ENCODE measurements at places on chromosomes 5 and 9.

- no peak for DNase-seq
Observed at GRCh38 chr5:113380807-113381326, 53.9 kb downstream of the TSSK1B start.

DNA sequence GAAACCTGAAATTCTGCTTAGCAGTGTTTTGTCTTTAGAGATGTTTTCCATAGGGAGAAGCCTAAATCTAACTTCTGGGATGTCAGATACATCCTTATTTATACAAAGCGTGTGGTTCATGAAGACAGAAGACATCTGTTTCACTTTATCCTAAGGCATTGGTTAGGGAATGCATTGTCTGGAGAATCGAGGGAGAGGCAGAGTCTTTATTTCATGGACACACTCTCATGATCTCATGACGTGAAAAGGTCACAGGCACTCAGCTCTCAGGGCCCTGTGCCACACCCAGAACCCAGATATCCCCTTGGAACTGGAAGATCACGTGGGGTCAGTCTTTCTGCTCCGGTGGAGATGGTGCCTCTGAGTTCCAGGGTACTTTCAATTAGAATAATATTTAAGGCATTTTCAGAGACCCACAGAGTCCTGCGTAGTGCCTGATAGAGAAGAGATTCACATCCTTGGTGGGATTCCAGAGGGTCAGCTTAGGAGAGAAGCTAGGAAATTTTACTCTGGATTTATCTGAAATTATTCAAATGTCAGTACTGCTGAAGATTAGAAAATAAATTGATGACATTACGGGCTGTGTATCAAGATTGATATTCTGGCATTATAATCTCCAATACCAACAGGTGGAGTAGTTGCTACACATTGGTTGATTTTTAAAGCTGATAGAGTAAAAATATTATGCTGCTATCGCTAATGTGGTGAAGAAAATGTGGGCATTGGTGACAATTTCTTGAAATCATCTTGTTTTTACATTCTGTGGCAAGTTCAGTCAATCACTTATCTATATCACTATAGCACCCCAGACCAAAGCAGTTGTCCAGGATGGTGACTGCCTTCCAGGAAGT, 378.3 kb downstream of the MTRR start:
- no peak for DNase-seq

GRCh38 chr9:129551393-129551973, 69.4 kb downstream of the C9orf50 start:
- DNase-seq = no peak

- peak; percentile 66 for DNase-seq
Observed at GRCh38 chr9:34413231-34413852, 36.6 kb upstream of the MYORG start.

- DNase-seq = no peak
Observed at GRCh38 chr9:117234103-117234502, 180.8 kb downstream of the ASTN2 start.

- DNase-seq = peak; percentile 47
Observed at GRCh38 chr9:75488719-75489110, 400.4 kb downstream of the OSTF1 start.

DNA sequence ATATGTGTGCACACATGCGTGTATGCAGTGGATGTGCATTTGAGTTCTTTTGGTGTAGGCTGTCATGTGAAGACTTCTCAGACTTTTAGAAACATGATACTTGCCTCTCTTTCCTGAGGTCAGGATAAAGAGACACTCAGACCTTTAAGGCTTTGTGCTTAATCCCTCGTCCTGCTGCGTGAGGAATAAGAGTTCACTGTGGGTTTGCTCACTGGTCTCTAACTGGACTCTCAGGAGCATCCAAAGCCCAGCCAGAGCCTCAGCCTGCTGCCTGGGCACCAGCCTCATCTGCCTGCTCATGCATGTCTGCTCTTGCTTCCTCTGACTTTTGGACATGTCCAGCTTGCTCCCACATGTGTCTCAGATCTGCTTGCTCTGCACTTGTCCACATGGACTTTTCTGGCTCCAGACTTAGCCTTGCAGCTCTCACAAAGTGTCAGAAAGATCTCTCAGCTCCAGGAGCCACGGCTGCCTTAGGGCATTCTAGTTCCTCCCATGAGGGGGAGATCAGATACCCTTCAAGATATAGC, 65.1 kb upstream of the ZNF366 start:
- no peak for DNase-seq

DNA sequence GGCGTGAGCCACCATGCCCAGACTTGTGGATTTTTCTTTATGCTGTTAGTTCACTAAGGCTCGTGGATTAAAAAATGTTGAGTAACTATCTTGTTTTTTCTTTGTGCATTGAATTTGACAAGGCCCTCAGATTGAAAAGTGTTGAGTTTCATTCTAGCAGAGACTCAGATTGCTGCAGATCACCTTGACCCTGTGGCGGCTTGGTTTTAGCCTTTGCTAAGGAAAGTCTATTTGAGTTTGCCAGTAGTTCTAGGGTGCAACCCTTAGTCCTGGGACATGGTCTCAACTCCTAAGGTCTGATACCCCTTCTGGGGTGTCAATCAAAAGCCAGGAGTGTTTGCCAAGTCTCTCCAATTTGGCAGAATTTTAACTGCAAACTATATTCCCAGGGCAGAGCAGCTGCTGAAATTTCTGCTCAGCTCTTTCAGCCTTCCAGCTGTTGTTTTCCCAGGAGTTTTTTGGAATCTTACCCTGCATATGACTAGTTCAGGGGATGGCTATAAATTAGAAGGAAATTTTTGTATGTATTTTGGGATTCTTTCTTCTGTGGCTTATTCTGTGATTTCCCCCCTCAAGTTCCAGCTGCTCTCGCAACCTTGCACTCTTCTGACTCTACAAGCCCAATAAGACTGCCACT, 84.3 kb upstream of the HAND1 start:
- no peak for DNase-seq

- peak; percentile 47 for DNase-seq
Observed at GRCh38 chr9:137406876-137407589, 15.9 kb downstream of the EXD3 start.

- DNase-seq = no peak
Observed at GRCh38 chr9:83340451-83340850, 197.8 kb downstream of the FRMD3 start.

DNA sequence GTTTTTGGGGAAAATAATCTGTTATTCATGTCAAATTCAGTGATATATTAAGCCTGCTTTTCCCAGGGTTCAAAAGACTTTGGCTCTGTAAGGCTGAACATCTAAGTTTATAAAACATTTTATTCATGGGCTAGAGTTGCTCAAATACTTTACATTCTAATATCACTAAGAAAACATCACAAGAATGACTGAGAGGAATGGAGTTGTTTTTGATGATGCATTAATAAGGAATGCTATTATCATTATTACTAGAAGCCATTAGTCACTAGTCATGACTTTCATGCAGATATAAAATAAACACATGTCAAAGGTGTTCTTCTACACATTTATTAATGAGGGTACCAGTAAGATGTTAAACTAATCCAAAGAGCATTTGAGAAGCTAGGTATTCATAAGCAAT, 185.5 kb upstream of the KCNN2 start:
- DNase-seq = no peak

- DNase-seq = no peak
Observed at GRCh38 chr9:107778661-107779060, 289.1 kb upstream of the KLF4 start.

GRCh38 chr9:130214776-130215340, 42.7 kb downstream of the NCS1 start:
- no peak for DNase-seq

GRCh38 chr9:90972057-90972456, 170.4 kb downstream of the SYK start:
- no peak for DNase-seq

GRCh38 chr5:52811067-52811749, 23.5 kb downstream of the ITGA1 start:
- DNase-seq = no peak

DNA sequence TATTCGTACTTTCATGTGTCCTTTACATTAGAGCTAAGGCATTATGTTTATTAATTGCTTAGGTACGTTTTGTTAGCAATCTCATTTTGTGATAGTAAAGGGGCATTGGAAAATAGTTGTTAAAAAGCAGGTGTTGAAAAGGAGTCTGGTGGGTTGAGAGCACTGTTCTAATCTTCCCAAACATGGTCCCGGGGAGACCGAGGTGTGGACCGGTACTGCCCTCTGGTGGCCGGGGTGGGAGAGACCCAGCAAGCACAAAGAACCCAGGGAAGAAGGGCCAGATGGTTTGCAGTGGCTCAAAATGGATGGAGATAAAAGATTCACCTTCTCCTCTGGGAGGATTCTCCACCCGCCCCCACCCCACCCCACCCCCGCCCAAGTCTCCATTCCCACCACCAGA, 26.1 kb downstream of the IDNK start:
- DNase-seq = peak; percentile 28

DNA sequence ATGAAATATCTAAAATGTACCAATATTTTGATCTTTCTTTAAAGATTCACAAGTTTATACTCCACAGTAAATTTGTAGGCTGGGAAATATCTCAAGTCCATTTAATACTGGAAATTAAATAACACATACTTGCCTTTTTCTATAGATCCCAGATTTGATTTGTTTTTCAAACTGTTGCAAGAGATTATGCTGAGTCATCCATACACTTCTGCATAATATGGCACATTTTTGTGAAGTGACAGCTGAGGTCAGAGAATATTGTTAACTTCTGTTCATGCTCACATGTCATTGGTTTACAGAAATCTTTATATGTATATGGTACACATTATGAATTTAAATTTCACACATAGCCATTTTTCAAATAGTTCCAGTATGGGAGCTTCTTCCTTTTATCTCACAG, 1066.3 kb upstream of the NUDT12 start:
- no peak for DNase-seq

DNA sequence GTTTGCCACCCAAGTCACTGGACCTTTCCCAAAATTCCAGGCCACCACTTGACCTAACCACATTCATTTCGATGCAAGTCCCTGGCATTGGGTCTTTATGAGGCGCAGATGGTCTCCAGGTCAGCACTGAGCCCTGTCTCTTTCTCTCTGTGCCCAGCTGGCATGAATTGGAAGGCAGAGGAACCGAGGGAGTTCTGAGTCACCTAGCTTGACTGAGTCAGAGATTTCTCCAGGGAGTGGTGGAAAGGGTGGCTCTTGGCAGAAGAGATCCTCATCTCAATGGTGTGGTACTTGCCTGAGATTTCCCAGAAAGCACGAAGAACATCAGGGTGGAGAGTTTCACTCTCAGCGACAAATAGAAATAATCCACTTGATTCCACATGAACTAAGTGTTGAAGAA, 43.8 kb downstream of the WDR36 start:
- DNase-seq = no peak

GRCh38 chr9:129720181-129720864, 32.5 kb downstream of the PTGES start:
- no peak for DNase-seq

- no peak for DNase-seq
Observed at GRCh38 chr9:23243523-23243922, 582.5 kb downstream of the ELAVL2 start.

- no peak for DNase-seq
Observed at GRCh38 chr9:112162621-112163413, 12.3 kb downstream of the SUSD1 start.

- no peak for DNase-seq
Observed at GRCh38 chr9:132474253-132474652, 64.2 kb downstream of the CFAP77 start.

GRCh38 chr5:56375011-56375410, 141.9 kb upstream of the ANKRD55 start:
- DNase-seq = no peak

DNA sequence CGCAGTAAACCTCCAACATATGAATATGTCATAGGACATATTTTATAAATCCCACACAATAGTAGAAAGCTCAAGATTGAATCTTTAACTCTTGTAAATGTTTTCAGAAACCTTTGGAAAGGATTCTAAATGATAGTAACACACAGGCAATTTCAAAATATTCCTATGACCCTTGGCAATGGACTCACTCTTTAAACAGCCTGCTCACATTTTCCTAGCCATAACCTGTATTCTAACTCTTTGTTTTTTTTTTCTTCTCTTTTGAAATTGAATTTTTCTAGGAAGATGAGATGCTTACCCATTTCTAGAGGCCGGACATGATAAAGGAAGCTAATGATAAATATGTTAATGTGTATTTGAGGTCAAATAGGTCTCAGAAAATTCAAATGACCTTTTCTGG, 29.6 kb downstream of the GRIN3A start:
- no peak for DNase-seq

DNA sequence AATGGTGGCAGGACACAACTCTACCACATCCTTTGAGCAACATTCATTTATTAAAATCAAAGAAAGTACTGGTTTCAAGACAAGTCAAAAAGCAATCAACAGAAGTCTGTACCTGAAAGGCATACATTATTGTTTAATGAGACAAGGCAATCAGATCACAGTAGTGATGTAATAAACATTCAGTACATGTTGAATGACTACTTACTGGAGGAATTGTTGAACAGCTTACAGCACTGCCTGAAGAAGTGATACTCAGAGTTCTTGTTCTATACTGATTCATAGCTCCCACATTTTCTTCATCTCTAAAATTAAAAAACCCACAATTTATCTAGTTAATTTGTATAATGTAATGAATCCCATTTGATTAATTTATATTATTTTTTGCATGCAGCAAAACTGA, 18.2 kb downstream of the RIOK2 start:
- DNase-seq = no peak

- no peak for DNase-seq
Observed at GRCh38 chr9:97293207-97293721, 14.2 kb upstream of the CCDC180 start.

DNA sequence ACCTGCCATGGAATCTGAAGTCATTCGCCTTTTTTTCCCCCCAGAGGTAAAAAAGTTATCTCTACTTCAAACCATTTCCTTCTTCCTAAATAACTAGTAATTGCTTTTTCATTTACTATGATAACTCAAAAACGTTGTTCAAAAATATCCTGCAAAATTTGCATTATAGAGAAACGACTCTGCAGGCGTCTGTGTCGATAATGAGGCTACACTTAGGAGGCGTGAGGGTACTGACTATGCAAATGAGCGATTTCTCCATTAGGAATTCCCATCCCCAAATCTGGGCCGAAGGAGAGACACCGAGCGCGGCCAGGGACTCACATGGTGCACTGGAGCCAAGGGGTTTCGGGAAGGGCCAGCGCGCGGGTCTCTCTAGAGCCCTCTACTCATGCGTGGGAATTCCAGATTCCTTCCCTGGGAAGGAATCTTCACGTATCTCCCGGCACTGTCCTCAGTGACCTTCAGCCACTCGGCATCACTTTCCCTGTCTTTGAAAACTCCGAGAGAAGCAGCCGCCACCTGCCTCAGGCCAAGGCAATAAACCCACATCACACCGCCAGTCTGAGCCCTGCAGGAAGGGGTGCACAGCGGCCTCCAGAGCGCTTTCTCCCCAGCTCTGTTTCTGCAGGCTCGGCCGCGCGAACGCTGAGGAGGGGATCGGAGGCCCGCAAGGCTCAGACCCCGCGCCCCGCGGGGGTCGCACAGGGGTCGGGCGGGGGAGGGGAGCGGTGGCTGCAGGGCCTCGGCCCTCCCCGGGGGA, 718 bp upstream of the DENND4C start:
- DNase-seq = no peak

DNA sequence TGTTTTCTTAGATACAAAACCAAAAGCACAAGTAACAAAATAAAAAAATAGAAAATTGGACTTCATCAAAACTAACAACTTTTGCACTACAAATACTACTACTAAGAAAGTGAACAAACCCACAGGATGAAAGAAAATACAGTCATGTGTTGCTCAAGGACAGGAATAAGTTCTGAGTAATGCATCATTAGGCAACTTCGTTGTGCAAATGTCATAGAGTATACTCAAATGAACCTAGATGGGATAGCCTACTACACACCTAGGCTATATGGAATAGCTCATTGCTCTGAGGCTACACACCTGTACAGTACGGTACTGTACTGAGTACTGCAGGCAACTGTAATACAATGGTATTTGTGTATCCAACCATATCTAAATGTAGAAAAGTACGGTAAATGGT, 88.3 kb downstream of the RAPGEF1 start:
- no peak for DNase-seq
